Right renal pelvis (tissue), 4 donors: ENCODE measurements at places on chromosomes 7 and 10.

- DNase-seq = no peak
These were observed 81.1 kb downstream of the ZMIZ1 start for GRCh38 chr10:79149662-79150443.

- DNase-seq = no peak
These were observed 38.2 kb downstream of the CTNNA3 start for GRCh38 chr10:67657775-67658174.

DNA sequence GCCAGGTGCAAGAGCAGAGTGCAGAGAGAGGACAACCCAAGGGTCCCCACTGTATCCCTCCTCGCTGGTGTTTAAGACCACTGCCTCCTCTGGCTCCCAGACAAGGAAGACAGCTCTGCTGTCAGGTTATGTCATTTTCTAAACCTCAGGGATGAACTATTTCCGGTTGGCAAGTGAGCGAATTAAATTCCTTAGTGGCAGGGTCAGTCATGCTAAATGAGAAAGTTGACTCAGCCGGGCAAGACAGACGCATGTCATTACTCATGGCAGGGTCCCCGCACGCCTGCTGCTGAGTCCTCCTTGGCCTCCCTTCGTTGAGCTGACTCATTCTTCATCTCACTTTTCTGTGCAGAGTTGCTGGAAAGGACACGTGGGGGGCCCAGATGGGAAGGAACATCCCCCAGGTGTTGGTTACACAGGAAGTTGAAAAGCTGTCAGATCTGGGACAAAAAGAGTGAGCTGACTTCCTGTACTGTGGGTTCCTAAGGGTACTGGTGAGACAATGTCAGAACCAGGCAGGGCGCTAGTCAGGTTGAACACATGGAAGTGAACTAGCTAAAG, 47.1 kb upstream of the UCN3 start:
- peak; percentile 12 for DNase-seq

DNA sequence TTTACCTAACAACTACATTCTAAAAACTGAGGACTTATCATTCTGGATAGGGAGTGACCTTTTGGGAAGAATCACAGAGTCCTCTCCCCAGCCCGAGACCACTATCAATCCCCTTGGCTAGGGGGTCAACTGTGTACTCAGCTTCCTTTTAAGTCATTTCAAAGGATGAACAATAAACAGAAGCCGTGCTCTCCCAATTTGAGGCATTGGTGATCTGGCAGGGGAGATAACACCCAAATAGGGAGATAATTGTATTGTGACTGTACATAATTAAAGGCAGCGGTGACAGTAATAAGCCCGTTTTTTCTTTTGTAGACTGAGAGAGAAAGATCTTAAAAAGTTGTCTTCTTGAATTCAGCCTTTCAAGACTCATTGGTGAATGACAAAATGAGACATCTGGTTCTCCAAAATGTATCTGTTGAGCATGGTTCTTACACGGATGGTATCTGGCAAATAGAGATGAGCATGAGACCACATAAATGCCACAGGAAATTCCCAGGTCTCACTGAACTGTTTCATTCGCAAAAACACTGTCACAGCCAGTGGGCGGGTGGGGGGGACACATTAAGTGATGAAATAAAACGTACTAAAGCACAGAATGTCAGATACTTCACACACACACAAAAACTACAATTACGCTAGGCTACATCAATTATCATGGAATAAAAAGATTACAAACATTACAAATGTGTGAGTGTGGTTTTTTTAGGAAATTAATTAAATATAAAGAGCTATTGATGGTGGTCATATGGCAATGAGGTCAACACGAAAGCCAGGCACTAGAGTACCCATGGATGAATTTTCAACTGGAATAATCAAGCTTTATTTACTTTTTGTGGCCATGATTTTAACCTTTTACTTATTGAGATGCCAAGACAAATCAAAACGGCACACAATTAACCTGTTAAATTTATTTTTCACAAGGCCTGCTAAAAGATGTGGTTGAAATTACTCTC, 108.4 kb downstream of the HIPK2 start:
- DNase-seq = no peak

GRCh38 chr7:151322906-151323305, 18.7 kb upstream of the NUB1 start:
- no peak for DNase-seq

DNA sequence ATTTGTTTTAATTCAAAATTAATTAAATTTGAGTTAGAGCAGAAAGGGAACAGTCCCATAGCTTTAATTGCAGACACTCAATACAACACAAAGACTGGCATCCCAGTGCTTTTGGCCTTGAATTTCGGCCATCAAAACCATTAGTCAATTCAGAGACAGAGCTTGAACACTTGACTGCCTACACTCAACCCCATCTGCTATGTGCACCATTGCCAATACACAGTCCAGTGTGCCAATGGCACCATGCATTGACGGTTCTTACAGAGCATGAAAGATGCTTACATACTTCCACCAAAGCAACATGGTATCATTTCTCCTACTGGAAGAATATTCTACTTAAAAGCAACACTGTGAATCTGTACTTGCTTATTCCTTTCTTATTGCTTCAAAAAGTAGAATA, 43.6 kb upstream of the LRRTM3 start:
- no peak for DNase-seq

- DNase-seq = no peak
These were observed 448.1 kb downstream of the SORCS1 start for GRCh38 chr10:106716381-106716780.

DNA sequence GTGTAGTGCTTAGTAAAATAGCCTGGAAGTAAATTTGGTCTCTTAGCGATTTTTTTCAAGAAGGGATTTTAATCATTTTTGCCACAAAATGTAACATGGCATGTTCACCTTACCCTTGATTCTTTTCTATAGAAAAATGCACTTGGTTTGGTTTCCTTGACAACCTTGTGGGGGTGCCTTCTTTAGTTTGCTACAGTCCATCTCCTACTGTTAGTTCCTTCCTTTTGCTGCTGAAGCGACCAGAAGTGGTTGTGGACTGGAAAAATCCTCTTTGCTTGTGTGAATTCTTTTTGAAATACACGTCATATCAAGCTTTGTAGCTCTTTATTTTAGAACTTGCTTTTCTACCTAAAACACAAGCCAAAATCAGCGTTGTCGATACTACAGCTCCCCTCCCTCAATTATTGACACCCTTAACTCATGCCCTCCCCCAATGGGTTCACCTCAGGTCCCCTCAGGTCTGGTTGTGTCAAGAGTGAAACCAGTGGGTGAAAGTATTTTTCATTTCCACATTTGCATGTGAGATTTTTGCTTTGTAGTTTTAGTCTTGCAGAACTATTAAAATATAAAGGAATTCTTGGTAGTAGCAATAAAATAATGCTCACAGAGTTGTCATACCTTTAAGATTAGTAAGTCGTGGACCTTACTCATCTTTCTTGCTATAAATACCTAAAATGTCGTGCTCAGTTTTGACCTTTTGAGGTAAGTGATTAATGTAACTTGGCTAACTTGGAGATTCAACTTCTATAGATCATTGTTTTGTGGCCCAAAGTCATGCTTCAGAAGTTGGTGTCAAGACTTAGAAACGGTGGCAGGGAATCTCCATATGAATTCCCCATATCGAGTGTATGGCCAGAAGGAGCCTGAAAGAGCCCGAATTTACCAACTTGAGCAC, 1.5 kb downstream of the ACTR3B start:
- DNase-seq = no peak

DNA sequence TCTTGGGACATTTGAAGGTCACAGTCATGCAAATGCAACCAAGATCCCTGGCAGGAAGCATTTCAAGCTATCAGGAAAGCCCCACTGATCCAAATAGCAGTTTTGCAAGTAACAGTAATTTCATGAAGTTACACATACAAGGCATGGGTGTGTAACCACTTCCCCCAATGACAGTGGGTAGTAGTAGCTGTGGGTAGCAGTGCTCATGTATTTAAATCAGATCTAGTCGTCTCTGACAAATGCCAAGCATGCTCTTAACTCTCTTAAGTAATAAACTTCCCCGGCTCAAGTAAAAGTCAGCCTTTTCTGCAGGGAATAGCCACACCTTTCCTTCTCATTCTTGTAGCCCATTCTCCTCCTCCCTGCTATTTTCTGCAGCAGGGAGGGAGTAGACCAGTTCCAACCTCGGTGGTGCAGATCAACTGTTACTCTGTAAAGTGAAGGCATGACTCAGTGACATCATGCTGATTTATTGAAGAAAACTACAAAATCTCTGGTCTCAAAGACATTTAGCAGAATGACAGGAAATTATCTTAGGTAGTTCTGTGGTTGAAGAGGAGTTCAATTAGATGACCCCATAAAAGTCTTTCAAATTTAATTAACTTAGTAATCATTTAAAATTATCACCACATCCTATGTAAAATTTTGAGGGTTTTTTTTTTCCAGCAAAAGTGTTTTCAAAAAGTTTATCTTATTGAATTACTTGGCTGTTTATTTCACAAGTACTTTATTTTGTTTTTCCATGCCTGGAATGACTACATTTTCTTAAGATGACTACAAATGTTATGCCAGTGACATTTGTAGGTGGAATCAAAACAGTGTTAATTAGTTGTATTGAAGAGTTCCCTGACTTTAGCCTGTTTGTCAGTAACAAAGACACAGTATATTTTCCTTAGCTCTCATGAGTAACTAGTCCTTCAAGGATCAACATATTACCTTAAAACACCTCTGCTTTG, 568.3 kb downstream of the INHBA start:
- no peak for DNase-seq

DNA sequence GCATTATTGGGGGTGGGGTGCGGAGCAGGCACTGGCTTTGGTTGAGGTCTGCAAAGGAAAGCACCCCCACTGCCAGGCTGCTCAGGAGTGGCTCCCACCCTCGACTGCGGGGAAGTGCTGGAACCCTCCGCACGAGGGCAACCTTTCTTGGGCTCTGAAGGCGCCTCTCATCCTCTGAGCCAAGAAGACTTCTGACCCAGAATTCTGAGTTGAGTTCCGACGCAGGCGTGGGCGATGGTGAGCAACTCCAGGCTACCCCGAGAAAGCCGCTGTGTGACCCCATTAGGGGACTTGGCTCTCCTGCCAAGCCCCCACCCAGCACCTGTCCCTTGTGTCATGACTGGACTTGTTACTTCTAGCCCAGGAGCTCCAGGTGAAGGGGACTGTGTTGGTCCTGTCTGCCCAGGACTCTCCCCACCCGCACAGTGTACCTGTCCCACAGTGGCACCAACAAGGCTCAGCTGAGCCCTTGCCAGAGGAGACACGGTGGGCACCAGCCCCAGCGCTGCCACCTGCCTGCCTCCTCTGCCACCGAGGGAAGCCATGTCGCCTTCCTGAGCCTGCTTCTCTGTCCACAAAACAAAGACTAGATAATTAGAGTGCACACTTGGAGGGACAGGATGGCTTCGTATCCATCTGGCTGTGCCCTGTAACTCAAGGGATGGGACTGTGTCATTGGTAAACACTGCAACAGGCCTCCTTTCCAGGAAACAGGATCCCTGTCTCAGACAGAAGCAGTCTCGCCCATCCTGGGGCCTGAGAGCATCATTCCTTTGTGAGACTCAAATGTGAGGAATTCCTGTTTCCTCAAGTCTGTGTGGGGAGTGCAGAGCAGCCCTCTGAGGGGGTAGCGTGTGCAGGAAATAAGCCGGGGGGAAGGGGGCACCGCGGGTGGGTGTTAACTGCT, 128.8 kb downstream of the LHPP start:
- DNase-seq = no peak

DNA sequence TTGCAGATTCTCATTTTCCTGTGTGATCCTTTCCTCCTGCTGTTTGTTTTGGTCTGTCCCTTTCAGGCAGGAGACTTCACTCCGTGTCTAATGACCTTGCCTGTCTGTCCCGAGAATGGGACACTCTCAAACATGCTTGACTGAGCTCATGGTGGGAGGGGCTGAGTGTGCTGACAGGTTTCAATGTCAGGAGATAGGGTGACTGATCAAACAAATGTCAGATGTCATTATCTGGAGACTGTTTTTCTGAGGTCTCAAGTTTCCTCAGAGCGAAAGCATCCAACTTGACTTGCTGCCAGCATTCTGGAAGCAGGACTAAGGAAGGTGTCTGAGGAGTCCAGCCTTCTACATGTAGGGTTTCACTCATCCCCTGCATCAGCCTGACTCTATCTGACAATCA, 228.8 kb upstream of the KIAA1217 start:
- DNase-seq = peak; percentile 52

- DNase-seq = no peak
These were observed 47.5 kb upstream of the AMPH start for GRCh38 chr7:38678698-38679054.

GRCh38 chr7:106679153-106679931, 18.4 kb upstream of the CCDC71L start:
- DNase-seq = no peak

DNA sequence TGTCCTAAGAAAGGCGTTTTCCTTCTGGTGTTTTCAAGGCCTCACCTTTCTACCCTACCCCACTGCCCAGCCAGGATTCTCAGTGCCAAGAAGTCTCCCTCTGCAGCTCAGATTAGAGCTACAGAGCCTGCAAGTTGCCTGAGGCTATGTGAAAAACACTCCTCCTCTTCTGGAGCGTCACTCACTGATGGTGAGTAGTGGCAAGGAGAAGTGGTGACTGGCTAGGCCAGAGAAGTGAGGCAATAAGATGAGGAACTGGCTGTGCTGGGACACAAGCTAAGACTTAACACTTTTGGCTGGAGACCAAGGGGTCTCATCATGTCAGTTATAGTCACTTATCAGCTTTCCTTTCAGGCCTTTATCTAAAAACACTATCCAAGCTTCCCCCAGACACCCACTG, 86.7 kb upstream of the PRKAR2B start:
- DNase-seq = no peak

DNA sequence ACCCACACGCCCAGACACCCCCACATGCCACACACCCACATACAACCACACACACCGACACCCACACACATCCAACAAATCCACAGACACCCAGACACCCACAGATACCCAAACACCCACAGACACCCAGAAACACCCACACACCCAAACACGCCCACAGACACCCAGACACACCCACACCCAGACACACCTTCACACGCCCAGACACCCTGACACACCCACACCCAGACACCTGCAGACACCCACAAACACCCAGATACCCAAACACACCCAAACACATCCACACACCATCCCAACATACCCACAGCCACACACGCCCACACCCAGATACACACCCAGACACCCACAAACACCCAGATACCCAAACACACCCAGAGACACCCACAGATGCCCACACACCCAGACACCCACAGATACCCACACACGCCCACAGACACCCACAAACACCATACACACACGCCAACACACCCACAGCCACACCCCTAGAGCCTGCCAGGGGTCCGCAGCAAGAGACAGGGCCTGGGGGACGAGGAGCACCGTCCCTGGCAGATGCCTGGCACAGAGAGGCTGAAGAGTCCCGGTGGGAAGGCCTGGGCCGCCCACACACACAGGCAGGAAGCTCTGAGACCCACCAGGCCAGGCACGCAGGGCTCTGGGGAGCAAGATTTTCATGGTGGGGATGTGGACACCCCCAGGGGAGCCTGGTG, 28.5 kb downstream of the CYP2W1 start:
- no peak for DNase-seq

- no peak for DNase-seq
These were observed 1.1 kb downstream of the VGF start for GRCh38 chr7:101164071-101164840.

GRCh38 chr10:114207349-114207748, 28.2 kb downstream of the TDRD1 start:
- DNase-seq = no peak
